ENCODE measurements at places on chromosomes 12 and 14.
A peak's percentile ranks its signal among the peaks of the same experiment; 100 is the strongest.

- DNase-seq, result no peak
These were observed 38.8 kb downstream of the RFLNA start for GRCh38 chr12:124333724-124334123.

GRCh38 chr14:73167727-73168126 is 31.4 kb downstream of the PSEN1 start:
- no peak for DNase-seq

DNA sequence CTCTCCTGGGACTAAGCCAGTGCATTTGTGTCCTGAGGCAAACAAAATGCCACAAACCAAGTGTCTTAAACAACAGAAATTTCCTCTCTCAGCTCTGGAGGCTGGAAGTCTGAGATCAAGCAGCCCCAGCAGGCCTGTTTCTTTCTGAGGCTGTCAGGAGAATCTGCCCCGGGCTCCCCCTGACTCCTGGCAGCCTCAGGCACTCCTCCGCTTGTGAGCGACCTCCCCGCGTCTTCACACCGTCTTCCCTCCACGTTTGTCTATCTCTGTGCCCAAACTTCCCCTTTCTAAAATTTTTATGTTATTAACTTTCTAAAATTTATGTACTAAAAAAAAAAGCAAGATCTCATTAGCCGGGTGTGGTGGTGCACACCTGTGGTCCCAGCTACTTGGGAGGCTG is 59.7 kb downstream of the RIMBP2 start:
- DNase-seq, result no peak

DNA sequence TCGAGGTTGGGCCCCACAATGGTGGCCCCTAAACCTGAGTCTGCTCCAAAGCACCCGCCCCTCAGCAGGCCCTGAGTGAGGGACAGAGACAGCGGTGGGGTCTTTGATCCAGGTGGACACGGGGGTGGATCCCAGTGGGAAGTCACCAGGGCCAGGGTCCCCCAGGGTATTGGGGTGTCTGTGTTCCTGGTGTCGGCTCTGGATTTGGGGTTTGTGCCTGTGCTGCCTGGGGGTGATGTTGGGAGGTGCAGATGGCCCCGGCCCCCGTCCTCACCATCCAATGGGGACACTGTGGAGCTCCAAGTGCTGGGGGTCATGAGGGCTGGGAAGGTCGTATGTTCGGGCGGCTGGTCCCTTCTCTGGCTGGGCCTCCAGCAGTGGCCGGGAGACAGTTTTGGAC is 354.2 kb downstream of the TMEM121 start:
- no peak for DNase-seq

DNA sequence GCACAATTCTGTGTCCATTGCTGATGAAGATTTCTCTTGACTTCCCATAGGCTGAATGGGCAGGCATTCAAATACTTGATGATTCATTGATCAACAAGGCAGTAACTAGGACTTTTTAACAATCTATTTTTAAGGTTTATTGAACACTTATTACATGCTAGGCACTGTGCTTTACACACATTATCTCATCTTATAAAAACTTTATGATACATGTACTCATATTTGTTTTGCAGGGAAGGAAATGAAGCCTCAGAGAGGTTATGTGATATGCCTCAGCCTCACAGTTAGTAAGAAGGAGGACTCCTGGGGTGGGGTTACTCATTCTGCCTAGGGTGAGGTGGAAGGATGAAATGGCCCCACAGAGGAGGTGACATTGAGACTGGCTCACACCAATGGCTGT is 12.9 kb upstream of the EMP1 start:
- DNase-seq, result no peak

DNA sequence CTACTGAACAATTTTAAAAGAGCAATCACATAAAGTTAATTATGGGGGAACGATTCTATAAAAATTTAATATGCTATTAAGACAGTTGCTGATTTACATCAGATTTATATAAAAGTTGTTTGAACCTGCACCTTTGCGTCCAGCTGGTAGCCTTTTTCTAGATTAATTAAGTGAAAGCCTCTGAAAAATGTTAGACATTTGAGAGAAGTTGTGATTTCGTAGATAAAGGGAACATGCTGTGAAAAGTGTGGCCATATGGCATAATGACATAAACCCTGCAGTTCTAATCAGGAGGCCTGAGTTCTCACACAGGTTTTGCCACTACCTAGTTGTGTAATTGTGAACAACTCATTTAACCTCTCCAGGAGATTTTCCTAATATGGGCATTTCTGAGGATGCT is 187.2 kb downstream of the TMTC2 start:
- no peak for DNase-seq

GRCh38 chr12:4579305-4580102 is 17.5 kb downstream of the DYRK4 start:
- no peak for DNase-seq

- DNase-seq, result no peak
These were observed 12.6 kb upstream of the RFLNA start for GRCh38 chr12:124282287-124282686.

DNA sequence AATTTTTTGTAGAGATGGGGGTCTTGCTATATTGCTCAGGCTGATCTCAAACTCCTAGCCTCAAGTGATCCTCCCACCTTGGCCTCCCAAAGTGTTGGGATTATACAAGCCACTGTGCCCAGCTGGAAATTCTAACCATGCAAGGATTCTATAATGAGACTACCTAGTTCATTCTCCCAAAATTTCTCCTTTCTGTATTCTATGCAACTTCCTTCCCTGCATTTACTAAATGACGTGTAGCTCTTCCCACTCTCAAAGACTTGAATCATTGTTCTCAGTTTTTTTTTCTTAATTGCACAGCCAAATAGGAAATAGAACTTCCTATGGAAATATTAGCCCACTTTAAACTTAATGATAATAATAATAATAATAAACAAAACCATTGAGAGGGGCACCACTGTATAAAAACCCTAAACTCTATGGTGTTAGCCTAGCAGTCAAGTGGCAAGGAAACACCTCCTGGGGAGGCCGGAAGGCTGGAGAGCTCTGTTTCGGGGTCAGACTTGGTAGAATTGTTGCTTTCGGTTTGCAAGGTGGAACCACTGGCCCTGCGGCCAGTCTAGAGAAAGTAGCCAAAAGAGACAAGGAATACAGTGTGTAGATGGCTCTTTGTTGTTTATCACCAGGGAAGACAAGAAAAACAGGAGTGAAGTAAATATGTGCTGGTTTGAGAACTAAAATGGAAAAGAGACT is 40.0 kb upstream of the TESC start:
- no peak for DNase-seq

GRCh38 chr14:105165761-105166485 is 2.7 kb downstream of the JAG2 start:
- no peak for DNase-seq

GRCh38 chr12:46723629-46724419 is 102.0 kb downstream of the SLC38A4 start:
- DNase-seq, result no peak

GRCh38 chr14:67410313-67410712 is 1.7 kb downstream of the PLEK2 start:
- DNase-seq, result no peak

GRCh38 chr14:60963761-60964160 is 17.1 kb downstream of the TRMT5 start:
- no peak for DNase-seq

DNA sequence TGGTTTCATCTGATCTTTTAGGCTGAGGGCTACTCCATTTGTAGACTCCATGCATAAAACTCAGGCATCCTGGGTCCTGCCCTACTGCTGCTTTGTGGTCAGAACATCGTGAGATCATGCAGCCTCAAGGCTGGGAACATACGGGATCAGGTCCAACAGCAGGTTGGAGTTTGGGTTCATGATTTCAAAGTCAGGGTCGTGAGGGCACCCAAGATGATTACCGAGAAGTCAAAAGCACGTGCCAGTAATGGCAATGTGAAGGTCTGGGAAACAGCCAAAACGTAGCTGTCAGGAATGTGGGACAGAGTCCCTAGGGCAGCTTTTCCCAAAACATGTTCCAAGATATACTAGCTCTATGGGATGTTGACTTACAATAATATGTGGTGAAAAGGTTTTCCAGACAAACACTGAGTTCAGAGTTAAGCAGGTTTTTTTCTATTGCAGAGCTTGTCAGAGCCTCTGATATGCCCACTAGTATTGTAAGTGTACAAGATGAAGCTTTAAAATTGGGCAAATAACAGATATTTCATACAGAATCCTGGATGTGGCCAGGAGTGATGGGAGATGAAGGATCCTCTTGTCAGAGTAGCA is 130.3 kb upstream of the DNM1L start:
- DNase-seq, result no peak

GRCh38 chr12:16056910-16057309 is 145.8 kb downstream of the DERA start:
- DNase-seq, result no peak

DNA sequence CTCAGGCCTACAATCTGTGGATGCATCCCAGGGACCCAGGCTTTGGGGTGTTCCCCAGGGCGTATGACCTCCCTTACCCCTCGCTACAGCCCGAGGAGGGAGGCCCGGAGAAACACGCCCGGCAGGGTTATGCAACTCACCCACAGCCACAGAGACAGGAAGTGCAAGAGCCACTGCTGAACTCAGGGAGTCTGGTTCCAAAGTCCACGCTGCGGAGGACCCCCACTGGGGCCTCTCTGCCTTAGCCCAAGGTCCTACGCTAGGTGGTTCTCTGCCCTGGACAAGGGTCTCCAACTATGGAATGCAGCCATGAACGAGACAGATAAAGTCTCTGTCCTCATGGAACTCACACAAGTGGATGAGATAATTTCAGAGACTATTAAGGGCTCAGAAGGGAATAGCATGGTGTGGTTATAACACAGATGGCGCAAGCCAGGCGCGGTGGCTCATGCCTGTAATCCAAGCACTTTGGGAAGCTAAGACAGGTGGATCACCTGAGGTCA is 11.3 kb downstream of the SCARB1 start:
- DNase-seq, result no peak

GRCh38 chr12:89250213-89250612 is 102.1 kb downstream of the DUSP6 start:
- no peak for DNase-seq

GRCh38 chr14:75748336-75748735 is 87.3 kb downstream of the TTLL5 start:
- no peak for DNase-seq

DNA sequence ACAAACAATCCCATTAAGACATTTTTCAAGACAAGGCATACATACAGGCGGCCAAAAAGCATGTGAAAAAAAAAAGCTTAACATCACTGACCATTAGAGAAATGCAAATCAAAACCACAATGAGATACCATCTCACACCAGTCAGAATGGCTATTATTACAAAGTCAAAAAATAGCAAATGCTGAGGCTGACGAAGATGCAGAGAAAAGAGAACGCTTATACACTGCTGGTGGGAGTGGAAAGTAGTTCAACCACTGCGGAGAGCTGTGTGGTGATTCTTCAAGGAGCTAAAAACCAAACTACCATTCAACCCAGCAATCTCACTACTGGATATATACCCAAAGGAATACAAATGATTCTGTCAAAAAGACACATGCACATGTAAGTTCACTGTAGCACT is 216.7 kb downstream of the FOXG1 start:
- no peak for DNase-seq

DNA sequence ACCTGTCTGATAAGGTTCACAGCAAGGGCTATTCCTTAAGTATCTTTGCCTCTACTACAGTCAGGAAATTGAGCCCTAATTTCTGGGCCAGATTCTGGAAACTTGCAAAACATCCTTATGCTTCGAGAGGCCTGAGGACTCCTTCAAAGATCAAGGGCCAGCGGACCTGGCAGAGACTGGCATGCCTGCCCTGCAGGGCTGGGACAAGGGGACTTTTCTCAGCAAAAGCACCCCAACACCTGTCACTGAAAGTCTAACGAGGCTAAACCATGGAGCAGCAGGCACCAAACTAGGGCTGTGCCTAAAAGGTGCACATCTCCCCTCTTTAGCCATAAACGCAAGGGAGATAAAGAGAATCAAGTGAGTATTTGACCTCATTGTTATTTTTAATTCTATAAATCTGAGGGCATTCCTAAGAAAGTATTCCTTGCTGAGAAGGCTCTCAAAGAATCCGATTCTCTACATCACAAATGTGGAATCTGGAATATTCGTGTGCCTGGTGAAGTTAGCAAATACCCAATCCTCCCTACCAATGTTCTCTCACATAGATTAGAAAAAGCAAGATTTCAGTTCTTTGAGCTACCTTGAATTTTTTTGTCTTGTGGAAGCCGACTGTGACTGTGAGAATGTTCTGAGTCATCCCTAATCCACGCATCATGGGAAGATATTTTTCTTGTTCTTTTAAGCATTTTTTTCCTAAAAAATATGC is 328.2 kb upstream of the NOVA1 start:
- no peak for DNase-seq

DNA sequence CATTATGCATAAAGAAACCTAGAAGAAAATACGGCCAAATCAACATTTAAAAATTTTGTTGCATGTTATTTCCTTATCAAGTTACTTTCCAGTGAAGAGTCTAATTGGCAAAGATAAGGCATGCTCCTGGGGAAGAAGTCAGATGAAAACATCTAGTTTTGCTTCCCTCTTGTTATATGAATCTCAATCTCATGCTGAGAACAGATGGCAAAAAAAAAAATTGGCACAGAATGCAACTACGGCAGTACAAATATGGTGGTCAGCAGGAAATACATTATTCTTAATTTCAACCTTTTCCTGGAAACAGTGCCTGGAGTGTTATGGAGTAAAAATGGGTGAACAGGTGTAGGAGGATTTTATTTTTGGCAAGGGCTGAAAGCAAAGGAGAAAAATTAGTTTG is 32.8 kb downstream of the HECTD4 start:
- DNase-seq, result peak; percentile 43

DNA sequence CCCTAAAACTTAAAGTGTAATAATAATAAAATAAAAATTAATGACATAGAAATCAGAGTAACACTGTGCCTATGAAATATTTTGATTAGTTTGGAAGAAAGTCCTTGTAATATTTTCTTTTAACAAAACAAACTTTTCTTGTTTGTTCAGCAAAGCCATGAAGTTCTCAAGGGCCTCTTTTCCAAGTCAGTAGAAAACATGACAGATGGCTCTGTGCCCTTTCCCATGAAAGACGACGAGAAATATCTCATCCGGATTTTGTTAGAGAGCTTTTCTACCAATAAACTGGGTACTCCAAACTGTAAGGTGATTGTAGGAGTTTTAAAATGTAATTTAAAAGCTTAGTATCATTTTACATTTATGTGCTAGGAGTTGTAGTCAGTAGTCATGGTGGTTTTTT is 54.5 kb upstream of the ASPG start:
- DNase-seq, result no peak

GRCh38 chr14:30796707-30797106 is 77.7 kb upstream of the COCH start:
- DNase-seq, result no peak

GRCh38 chr12:2291182-2291832 is 238.5 kb downstream of the CACNA1C start:
- no peak for DNase-seq

All from NCI-H1092 (cell line).